Activated CD4-positive, alpha-beta memory T cell treated with anti-CD3 and anti-CD28 coated beads, Interleukin-2, amount 10 ng/mL, durations not matched to agents 7 days and 5 days (primary cell): ENCODE measurements at places on chromosomes 1 and 21. TPM values are rescaled to one million over a fixed set of nuclear protein-coding genes. Genes with fewer than 3 reads are reported as not detected.

FMN2 gene
- total RNA-seq, result not detected

F13B gene
- not detected for total RNA-seq

B3GALNT2 gene
- total RNA-seq, result 14.2 TPM

LCE1C gene
- total RNA-seq, result not detected

ANGPTL3 gene
- total RNA-seq, result not detected

B3GALT2 gene
- 4.1 TPM for total RNA-seq

ZNF683 gene
- not detected for total RNA-seq

ERG gene
- not detected for total RNA-seq
